ENCODE measurements at places on chromosomes 13 and 19.
A peak's percentile ranks its signal among the peaks of the same experiment; 100 is the strongest.

GRCh38 chr19:46441866-46442265, 13.1 kb upstream of the PNMA8C start:
- DNase-seq, result no peak

DNA sequence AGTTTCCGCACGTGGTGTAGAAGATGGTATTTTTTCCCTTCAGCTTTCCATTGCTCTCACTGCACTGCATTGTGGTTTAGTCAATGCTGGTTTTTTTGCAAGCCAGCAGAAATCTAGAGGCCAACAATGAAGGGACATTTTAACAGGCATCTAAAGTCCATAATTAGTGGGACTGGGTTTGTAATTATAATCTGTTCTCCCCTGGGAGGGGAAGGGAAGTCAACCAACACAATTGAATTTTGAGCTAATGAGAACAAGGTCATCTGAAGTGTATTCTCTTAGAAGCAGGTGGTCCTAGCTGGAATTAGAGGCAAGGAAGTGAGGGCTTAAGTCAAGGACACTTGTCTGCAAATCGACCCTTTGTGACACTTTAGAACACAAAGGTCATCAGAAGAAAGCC, 156.4 kb downstream of the MYO16 start:
- no peak for DNase-seq

- DNase-seq, result no peak
Measured at GRCh38 chr19:54084410-54084809, 3.2 kb upstream of the TARM1 start.

DNA sequence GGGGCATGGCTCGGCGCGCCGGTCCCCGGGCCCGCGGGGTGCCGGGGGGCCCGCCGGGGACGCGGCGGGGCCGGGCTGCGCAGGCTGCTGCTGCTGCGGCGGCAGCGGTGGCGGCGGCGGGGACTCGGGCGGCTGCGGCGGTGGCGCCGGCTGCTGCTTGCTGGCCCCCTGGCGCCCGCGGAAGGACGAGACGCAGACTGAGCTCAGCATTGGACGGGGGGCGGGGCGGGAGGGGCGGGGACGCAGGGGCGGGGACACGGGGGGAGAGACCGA, 368 bp downstream of the KCNC3 start:
- DNase-seq, result no peak

GRCh38 chr13:35843272-35843671, 287.9 kb downstream of the DCLK1 start:
- no peak for DNase-seq

- DNase-seq, result peak; percentile 67
Measured at GRCh38 chr19:13119627-13120026, 1.6 kb downstream of the NACC1 start.

DNA sequence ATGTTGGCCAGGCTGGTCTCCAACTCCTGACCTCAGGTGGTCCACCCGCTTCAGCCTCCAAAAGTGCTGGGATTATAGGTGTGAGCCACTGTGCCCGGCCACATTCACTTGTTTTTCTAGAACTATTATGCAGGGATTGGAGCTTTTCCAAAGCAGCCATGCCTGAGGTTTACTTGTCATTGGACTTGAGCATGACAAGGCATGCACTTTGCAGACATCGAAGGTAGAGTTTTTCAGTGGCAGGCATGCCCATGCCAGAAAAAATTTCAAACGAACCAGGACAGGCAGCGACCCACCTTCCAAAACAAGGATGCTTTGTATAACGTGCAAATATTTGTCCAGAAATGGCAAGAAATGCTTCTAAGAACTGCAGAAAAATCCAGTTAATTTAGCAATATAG, 17.7 kb downstream of the PNMA8A start:
- no peak for DNase-seq

Data from ELR (cell line).